HTR-8/SVneo (cell line): ENCODE measurements at places on chromosomes 4 and X.

DNA sequence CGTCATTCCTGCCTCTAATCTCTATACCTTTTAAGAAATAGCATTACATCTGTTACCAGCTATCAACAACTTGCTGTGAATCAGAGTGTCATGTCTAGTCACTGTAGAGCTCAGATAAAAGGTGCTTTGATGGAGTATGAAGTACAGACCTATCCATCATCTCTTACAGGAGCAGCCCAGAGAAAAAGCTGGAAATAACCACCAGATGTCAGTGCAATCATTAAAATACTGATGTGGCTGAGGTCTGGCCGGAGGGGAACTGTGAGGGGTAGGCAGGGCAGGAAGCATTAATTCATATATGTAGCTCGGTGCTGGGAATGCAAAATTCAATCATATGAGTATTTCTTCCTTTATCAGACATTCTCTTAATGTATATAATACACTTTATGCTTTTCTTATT is 100.6 kb downstream of the AKAP4 start:
- DNase-seq = peak; percentile 0

GRCh38 chr4:127780598-127780997 is 1.5 kb upstream of the HSPA4L start:
- DNase-seq = no peak

DNA sequence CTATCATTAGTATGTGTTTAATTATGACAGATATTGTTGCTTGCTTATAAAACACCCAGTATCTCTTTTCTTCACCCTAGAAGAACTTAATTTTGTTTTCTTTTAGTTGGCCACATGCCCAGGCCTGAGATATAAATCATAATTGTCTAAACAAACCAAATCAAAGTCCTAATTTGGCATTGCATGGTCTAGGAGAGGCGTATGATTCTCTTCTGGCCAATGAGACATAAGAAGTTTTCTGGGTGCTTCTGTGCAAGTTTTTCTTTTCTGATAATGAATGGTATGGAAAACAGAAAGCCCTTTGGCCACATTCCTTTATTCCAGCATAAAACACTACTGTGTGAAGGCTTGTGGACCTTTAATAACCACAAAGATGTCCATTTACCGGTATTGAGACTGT is 192.9 kb upstream of the CTSO start:
- DNase-seq = no peak

- DNase-seq = no peak
Measured at GRCh38 chr4:22241415-22241814, 274.5 kb downstream of the ADGRA3 start.

- DNase-seq = no peak
Measured at GRCh38 chrX:150649096-150649870, 43.9 kb upstream of the MTMR1 start.

DNA sequence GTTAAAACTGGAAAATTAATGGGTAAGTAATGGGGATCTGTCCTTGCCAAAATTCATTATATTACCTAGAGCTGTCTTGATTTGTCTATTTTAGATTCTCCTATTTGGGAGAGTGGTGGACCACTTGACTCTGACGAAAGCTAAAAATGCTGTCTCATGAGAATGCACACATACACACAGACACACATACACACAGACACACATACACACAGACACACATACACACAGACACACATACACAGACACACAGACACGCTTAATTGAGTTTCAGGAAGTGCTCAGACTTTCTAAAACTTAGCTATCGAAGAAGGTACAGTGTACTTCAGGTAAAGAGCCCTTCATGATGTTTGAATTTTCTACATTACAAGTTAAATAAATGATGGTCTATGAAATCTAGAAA is 279.5 kb downstream of the ANKRD50 start:
- no peak for DNase-seq

- DNase-seq = no peak
Measured at GRCh38 chrX:109301177-109301576, 180.7 kb downstream of the GUCY2F start.

- no peak for DNase-seq
Measured at GRCh38 chrX:136306182-136306581, 5.4 kb downstream of the ADGRG4 start.

DNA sequence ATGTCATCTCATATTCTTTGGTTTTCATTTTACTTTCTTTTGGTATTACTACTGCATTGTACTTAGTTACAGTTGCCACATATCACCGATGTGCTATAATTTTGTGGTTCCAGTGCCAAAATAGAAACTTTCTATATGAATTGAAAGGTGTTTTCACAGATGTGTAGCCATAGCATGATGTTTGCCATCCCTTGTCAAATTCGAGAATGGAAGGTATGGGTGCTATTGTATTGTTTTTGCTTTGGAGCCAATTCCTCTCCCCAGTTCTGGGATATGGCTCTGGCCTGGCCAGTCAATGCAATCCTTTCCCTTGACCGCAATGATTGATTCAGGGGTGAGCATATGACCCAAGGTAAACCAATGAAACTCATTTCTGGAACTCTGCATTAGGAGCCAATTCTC is 86.2 kb upstream of the RPS6KA3 start:
- no peak for DNase-seq

DNA sequence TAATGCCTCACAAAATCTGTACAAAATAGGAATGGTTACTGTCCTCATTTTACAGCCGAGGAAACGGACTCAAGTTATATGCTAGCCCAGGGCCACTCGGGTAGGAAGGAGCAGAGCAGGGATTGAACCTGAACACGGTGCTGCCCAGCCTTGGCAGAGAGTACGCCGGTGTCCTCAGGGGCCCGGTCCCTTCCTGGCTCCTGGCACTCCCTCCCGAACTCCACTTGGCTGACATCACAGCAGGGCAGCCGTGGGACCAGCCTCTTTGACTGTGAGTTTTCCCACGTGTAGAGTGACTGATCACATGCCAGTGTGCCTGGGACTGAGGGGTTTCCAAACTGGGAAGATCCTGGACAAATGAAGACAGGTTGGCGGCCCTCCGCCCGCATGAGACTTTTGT is 23.7 kb downstream of the MAN2B2 start:
- no peak for DNase-seq

- no peak for DNase-seq
Measured at GRCh38 chr4:1231637-1232360, 17.1 kb downstream of the CTBP1 start.

DNA sequence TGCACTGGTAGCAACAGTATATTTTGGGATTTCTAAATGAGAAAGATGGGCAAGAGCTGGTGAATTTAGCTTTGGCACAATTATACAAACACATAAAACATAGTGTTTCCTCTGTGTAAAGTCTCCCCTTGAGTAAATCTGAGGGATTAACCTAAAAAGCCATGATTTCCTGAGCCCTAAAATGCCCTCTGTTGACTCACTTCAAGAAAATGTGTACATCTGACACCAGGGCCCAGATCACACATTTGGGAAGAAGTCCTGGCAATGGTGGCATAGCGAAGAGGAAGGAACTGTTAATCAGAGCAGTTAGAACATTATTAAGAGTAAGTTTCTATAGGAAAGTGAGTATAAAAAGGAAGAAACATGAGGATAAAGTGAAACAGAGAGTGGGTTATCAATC is 338.5 kb downstream of the SPOCK3 start:
- DNase-seq = no peak

DNA sequence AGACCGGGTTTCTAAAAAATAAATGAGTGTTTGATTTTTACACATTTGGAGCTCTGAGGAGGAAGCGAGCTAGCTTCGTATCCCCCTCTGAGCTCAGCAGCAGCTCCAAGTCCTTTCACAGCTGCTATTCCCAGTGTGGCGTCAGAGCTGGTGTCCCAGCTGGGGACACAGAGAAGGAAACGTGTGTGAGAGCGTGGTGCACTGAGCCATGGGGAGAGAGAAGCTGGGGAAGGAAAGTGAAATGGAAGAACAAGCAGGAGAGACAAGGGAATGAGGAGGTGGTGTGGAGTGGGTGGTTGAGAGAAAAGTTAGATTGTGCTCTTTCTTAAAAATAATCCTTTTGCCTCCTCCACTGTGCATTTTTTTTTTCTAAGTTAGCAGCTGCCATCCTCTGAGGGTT is 79.5 kb upstream of the SLC4A4 start:
- no peak for DNase-seq

- no peak for DNase-seq
Measured at GRCh38 chrX:147675819-147676218, 235.9 kb upstream of the FMR1 start.

GRCh38 chrX:8274170-8274569 is 103.1 kb upstream of the VCX2 start:
- DNase-seq = no peak

- DNase-seq = no peak
Measured at GRCh38 chr4:3199653-3200422, 49.1 kb upstream of the MSANTD1 start.

- no peak for DNase-seq
Measured at GRCh38 chrX:69357317-69357716, 146.8 kb upstream of the NALF2 start.

GRCh38 chr4:2935762-2936743 is 27.2 kb downstream of the NOP14 start:
- peak; percentile 53 for DNase-seq

DNA sequence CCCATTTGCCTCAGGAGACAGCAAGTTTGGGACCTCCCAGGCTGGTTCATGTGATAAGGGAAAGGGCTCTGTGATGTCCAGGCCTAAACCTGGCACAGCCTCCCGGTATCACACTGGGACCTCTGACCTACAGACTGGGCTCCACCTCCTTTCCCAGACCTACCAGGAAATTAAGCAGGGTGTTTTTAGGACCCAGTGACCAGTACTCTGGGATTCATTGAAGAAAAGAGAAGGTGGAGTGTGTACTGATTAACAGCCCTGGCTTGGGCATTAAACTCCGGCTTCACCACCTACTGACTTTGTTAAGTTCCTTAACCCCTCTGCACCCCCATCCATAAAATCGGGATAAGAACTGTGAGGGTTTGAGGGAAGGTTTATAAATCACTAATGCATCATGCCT is 28.6 kb downstream of the ASB9 start:
- no peak for DNase-seq
